Activated CD4-positive, alpha-beta T cell treated with anti-CD3 and anti-CD28 coated beads, Interleukin-2, amount 50 U/mL, for 48 hours (primary cell): ENCODE measurements at places on chromosomes 4 and X.
A peak's percentile ranks its signal among the peaks of the same experiment; 100 is the strongest.

DNA sequence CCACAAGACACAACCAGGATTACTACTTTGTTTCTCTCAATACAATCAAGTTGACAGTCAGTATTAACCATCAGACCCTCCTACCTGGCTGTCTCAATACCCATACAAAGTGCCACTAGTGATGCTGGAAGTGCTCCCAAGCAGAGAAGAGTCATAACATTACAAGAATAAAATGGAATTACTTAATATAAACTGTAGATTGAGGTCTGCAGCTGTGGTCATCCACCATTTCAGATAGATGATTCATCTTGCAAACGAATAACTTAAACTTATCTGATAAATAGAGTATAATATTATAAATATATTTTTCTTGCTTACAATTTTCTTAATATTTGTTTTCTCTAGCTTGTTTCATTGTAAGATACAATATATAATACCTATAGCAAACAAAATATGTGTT is 1034.2 kb upstream of the PCDH10 start:
- DNase-seq, result no peak

DNA sequence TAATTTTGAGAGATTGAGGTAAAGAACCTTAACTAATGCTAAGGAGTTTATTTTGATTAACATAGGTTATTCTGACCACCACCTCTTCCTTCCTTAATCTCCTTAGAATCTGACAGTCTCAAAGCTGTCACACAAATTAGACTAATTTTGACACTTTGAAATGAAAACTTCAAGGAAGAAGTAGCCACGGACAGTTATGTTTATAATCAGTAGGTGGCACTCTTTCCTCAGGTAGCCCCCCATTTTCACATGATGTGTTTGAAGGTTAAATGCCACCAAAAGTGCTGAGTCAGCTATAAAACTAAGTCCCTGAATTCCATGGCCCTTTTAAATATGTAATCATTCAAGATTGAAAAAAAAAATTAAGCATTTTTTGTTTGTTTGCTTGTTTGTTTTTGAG is 22.4 kb downstream of the TMEM33 start:
- DNase-seq, result no peak

- peak; percentile 13 for DNase-seq
Observed at GRCh38 chrX:13661735-13662288, 8.9 kb downstream of the TCEANC start.

GRCh38 chrX:39665830-39666518 is 431.8 kb downstream of the BCOR start:
- DNase-seq, result no peak

DNA sequence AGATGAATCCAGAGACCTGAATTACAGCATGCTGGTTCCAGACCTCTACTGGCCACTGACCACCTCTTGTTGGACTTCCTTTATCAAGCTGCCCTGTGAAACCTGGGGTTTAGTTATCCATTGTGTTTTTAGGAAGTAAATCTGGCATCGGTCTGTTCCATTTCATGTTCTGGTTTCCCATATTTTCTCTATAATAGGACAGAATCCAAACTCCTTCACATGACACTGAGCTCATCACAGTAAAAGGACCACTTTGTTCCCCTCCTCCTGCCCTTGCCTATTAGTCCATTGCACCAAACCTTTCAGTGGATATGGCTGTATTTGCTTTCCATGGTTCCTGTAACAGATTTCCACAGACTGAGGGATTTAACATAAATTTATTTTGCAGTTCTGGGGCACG is 4.0 kb downstream of the MFAP3L start:
- no peak for DNase-seq

DNA sequence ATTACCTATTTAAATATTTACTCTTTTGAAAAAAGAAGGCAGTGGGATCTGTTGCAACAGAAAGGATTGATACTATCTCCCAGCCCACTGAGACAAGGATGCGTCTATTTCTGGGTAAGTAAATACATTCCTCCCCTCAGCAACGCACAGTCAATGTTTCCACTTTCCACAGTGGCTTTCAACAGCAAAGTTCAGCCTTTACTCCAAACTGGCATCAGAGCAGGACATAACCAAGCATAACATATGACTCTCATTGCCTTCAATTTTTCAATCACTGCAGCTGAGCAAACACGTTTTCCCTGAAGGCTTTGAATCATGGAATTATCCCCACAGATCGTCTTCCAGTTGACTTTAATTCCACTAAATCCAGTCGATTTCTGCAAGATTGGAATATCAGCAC is 160.3 kb upstream of the FRG1 start:
- no peak for DNase-seq

- no peak for DNase-seq
Observed at GRCh38 chr4:13918110-13918509, 290.6 kb upstream of the BOD1L1 start.

DNA sequence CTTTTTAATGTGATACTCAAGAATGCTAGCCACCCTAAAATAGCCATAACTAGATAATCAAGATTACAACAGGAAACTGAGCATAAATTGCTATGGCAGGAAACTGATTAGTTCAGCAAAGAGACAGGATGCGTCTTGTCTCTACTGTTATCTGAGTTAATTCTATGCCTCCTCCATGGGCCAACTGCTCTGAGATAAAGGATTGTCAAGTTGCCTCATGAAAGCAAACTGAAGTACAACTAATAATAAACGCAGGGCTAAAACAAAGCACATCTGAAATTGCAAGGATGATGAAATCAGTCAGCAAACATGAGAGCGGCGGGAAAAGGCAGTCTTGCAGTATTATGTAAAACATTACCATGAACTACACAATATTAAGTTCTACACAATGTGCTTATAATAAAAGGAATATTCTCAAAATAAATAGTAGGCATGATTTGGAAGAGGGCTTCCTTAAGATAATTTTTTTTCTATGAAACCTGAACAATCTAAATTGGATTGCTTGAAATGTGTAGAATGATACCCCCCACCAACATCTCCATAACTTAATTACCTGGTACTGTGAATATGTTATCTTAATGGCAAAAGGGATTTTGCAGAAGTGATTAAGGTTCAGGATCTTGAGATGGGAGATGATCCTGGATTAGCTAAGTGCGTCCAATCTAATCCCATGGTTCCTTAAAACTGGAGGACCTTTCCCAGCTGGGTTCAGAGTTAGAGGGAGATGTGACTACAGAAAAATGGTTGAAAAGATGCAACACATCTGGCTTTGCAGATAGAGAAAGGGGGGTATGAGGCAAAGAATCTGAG is 65.9 kb downstream of the ANTXR2 start:
- DNase-seq, result no peak

- DNase-seq, result no peak
Observed at GRCh38 chrX:32293962-32294700, 917.2 kb downstream of the DMD start.

- no peak for DNase-seq
Observed at GRCh38 chr4:147513952-147514351, 33.1 kb downstream of the EDNRA start.

GRCh38 chr4:162408309-162408708 is 244.5 kb upstream of the FSTL5 start:
- no peak for DNase-seq

GRCh38 chr4:129342819-129343408 is 247.0 kb downstream of the C4orf33 start:
- no peak for DNase-seq

DNA sequence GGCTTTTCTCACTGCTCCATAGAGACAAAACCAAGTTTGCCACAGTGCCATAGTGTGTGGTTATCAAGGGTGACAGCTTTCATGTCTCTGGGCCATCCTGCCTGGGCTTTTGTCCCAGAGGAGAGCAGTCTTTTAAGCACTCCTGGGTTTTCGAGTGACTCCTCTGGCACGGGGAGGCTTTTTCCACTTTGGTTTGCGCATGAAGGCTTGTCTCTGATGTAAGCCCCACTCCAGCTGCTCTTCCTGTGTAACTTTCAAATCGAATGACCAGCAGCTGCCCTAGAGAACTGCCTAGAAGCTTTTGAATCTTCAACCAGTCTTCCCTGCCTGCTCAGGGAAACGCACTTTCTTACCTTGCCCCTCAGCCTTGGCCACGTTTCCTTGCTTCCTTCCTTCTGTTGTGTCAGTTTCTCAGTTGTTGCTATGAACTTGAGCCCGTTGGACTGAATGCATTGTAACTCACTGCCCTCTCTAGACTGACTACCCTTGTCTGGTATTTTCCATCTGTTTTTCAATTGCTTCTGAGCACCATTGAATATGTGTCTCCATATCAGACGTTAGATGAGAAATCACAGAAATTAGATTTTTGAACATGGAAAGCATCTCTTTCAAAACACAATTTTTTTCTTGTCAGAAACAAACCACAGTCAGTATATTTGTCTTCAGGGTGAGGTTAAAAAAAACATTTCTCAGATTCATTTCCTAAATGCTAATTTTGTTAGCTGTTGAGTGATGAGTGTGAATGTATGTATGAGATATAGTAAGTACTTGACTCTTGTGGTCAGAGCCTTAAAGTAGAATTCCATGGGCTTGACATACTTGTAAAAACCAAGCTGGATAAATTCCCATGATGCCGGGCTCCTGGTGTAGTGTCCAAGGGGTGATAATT is 45.3 kb downstream of the SLC9A6 start:
- DNase-seq, result no peak

- DNase-seq, result no peak
Observed at GRCh38 chr4:144591401-144591800, 54.6 kb upstream of the HHIP start.

GRCh38 chr4:83606898-83607297 is 71.0 kb downstream of the GPAT3 start:
- no peak for DNase-seq

- DNase-seq, result no peak
Observed at GRCh38 chr4:74297539-74297938, 10.7 kb upstream of the EPGN start.

DNA sequence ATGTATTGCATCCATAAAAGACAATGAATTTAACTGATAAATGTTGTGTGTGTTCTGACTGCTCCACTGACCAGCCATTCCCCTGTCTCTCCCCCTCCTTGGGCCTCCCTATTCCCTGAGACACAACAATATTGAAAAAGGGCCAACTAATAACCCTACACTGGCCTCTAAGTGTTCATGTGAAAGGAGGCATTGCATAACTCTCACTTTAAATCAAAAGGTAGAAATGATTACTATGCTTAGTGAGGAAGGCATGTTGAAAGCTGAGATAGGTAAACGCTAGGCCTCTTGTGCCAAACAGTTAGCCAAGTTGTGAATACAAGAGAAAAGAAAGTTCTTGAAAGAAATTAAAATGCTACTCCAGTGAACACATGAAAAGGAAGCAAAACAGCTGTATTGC is 152.7 kb downstream of the POU4F2 start:
- no peak for DNase-seq

DNA sequence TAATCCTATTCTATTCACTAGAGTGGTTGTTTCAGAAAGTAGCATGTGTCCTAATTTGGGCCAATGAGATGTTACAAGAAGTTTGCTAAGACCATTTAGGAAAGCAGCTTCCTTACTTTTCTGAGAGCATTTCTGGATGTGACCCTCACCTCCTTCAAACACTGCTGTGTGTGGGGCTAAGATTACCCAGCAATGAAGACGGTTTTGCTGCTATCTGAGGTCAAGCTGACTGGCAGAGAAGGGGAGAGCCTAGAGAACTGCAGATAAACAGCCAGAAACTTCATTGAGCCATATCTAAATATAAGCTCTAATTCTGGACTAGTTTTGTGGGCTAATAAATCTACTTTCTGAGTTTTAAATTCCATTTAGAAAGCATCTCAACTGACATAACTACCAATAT is 36.4 kb downstream of the ZAR1 start:
- DNase-seq, result no peak

DNA sequence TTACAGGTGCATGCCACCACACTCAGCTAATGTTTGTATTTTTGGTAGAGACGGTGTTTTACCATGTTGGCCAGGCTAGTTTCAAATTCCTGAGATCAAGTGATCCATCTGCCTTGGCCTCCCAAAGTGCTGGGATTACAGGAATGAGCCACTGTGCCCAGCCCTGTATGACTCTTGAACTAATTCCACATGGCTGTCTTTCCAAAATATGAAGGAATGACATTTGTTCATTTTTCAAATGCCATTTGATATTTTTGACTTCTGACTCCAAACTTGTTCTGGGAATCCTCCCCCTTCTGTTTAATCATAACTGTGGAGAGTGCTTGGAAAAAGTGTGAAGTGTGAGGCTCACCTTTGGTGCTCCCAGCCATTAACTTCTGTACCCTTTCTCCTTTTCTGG is 119.2 kb downstream of the NHS start:
- DNase-seq, result no peak

GRCh38 chr4:182215148-182215547 is 28.1 kb upstream of the TENM3 start:
- no peak for DNase-seq

DNA sequence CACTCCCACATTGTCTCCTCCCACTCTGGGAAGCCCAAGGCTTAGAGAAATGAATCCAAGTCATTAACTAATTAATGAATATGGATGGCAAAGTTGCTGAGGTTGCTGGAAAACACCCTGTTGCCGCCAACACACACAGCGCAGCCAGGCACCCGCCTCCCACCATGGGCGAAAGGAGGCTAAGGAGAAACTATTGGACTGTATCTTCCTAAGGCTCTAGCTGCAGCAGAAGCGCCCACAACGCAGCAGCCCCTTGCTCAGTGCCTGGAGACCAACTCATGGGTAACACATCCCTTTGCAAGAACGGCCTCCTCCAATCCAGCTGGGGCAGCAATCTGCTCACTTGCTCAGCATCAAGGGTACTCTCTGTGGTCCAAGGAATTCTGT is 34.2 kb downstream of the TSC22D3 start:
- no peak for DNase-seq

GRCh38 chr4:25823632-25824031 is 39.2 kb downstream of the SEL1L3 start:
- no peak for DNase-seq

GRCh38 chrX:21757960-21758359 is at the start of gene SMPX:
Gene SMPX, minus strand, starts transcription at chrX:21758116. Its CDS starts 3,826 bp downstream, at chrX:21754290.
- DNase-seq, result no peak

GRCh38 chr4:159983082-159983481 is 880.2 kb downstream of the RAPGEF2 start:
- no peak for DNase-seq

GRCh38 chr4:166594326-166594946 is 639.9 kb downstream of the SPOCK3 start:
- DNase-seq, result no peak
